DMS 273 treated with DMSO at 0.1 percent for 48 hours (cell line): ENCODE measurements at places on chromosomes 3 and 15.

- no peak for DNase-seq
These were observed at the start of gene SLC12A1 for GRCh38 chr15:48205981-48206380. Gene SLC12A1, plus strand, starts transcription at chr15:48206302. Its CDS starts 1,418 bp downstream, at chr15:48207720.

GRCh38 chr3:157088601-157089454 lies 71.1 kb downstream of the CCNL1 start:
- no peak for DNase-seq

GRCh38 chr3:128555098-128555825 lies 62.3 kb upstream of the GATA2 start:
- DNase-seq = no peak

GRCh38 chr3:45387636-45388348 lies 584 bp upstream of the LARS2 start:
- no peak for DNase-seq

- DNase-seq = no peak
These were observed 214.9 kb upstream of the NR2F2 start for GRCh38 chr15:96115642-96116041.
